ENCODE measurements at places on chromosomes 13 and 19.

DNA sequence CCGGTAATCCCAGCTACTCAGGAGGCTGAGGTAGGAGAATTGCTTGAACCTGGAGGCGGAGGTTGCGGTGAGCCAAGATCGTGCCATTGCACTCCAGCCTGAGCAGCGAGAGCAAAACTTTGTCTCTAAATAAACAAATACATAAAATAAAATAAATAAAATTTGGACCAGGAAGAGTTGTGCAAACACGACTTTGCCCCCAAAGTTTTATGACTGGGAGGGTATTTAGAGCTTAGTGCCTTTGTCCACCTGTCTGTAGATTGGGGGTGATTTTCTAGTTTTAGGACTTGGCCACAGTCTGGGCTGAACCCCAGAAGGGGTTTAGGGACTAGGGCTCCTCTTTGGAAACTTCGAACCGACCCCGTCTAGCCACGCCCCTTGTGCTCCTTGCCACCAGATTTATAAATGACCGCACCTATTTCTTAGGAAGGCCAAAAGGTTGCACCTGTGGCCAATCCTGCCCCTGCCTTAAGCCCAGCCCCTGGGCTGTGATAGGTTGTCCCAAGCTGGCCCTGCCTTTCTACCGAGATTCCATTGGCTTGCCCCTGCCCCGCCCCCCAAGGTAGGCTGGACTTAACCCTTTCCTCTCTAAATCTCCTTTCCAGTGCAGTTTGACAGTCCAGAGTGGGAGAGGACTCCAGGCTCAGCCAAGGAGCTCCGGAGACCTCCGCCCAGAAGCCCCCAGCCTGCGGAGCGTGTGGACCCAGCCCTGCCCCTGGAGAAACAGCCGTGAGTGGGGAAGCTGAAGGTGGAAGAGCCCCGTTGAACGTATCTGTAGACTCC lies 5.3 kb downstream of the SHD start:
- DNase-seq = peak; percentile 31

GRCh38 chr13:26200811-26201210 lies 21.3 kb downstream of the RNF6 start:
- DNase-seq = no peak

DNA sequence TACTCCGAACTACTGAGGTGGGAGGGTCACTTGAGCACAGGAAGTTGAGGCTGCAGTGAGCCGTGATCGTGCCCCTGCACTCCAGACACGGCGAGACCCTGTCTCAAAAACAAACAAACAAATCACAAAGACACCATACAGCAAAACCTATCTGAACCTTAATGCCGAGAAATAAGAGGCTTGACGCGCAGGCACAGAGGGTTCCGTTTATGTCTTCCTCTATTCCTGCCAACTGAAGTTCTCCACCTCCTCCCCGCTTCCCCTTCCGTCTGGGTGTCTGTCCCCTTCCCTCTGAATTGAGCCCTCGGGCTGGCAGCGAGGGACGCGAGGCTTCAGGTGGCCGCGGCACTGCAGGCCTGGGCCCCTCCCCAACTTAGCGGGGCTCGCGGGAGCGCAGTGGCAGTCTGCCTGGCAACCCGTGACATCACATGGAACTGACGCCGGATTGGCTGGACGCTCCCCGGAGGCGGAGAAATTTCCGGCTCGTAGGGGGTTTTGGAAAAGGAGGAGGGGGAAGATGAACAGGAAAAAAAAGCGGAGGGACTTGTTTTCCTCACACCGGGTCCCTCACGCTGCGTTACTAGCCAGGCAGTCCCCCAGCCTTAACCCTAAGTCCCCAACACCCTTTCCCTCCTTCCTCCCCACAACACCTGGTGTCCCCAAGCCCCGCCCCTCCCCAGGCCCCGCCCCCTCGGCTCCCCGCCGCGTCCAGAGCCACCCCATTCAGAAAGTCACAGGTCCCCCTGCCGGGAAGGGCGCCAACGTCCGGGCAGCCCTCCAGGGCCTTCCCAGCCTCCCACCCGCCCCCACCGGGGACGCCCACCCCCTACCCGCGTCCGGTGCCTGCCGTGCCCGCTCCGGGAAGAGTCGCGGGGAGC lies 1.1 kb upstream of the MYBPC2 start:
- peak; percentile 48 for DNase-seq

DNA sequence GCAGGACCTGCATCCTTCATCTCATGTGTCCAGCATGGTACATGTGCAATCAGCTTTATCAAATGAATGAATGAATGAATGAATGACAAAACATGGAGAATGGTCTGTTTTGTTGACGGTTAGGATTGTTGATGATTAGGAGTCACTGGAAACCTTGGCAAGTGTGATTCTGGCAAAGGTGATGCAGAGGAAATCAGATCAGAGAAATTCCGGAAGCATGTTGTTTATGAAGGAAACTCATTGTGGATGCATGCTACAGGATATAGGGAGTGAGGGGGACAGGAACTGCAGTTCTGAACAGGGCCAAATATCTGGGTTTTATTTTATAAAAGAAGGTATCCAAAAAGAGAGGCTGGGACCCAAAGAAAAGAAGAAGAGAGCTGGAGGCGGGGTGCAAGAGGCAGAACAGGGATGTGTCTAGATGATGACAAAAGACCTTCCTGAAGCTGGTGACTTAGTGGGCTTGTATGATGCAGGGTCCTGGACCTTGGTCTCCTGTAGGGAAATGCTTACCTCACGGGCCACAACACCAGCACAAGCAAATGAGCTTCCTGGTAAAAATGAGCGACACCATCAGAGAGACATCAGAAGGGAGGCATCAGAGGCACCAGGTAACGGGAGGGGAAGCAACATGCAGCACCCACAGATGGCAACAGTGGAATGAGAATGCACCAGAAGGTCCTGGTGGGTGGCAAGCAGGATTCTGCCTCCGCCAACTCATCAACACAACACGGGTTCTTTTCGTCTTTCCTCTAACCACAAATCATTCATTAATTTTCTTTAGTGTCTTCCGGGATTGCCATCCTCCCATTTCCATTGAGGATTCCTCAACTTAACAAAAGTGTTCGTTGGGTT lies 159.6 kb downstream of the FOXO1 start:
- DNase-seq = no peak
